ENCODE measurements at places on chromosomes 11 and 22. TPM values are rescaled to one million over a fixed set of nuclear protein-coding genes. Genes with fewer than 3 reads are reported as not detected.

- H3K4me1 ChIP-seq = peaks cover 11% of the 10 kb centered on the region
- peaks cover 15% of the 10 kb centered on the region for H3K36me3 ChIP-seq
- no peaks in the 10 kb centered on the region for H3K27me3 ChIP-seq
- no peak overlapping the region for H3K4me3 ChIP-seq
- peak; percentile 59 for DNase-seq
Measured at GRCh38 chr22:49789289-49790141, 38.2 kb downstream of the BRD1 start.

DNA sequence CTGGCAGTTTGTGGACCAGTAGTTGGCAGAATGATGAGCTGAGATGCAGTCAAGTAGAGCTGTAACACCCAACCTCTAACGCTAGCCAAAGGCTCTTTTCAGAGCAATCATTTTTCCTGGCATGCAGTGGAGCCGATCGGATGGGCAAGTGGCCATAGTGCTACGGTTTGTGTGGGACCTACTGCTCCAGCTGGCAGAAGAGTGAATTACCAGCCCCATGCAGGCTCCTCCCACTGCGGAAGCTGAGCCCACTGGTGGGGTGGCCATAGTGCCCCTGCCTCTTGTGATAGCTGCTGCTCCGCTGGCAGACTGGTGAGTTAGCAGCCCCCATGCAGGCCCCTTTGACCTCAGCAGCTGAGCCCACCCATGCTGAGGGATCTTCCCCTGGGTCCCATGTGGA, 27.0 kb upstream of the SC5D start:
- DNase-seq = no peak
- H3K4me3 ChIP-seq = no peak overlapping the region
- peaks cover 5% of the 10 kb centered on the region for H3K36me3 ChIP-seq
- H3K4me1 ChIP-seq = peaks cover 12% of the 10 kb centered on the region

- H3K36me3 ChIP-seq = no peaks in the 10 kb centered on the region
- peaks cover 6% of the 10 kb centered on the region for H3K4me1 ChIP-seq
- H3K4me3 ChIP-seq = no peak overlapping the region
- peaks cover 41% of the 10 kb centered on the region for H3K27me3 ChIP-seq
- H3K27ac ChIP-seq = no peak overlapping the region
Measured at GRCh38 chr22:36668854-36669253, 34.7 kb downstream of the CACNG2 start.

GRCh38 chr11:130102301-130103249, 32.9 kb downstream of the APLP2 start:
- no peak for DNase-seq
- H3K27me3 ChIP-seq = no peaks in the 10 kb centered on the region
- peak overlapping the region; percentile 6 for H3K4me3 ChIP-seq

DNA sequence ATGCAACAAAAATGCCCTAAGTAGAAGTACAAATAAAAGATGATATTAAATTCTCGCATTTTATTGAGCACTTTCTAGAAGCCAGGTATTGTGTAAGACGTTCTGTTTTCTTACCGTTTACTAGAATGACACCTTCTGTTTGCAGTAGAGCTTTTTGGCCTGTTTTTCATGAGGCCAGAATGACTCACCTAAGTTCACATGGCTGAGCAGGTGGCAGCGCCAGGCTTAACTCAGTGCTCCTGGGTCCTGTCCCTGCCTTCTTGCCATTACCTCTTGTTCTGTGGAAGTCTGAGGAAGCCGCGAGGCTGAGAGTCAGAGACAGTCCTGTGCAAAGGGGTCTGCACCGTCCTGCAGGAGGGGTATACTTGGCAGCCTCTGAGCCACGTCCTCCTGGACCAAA, 113.8 kb downstream of the ATXN10 start:
- H3K27ac ChIP-seq = peak overlapping the region; percentile 44
- H3K36me3 ChIP-seq = peaks cover 12% of the 10 kb centered on the region
- no peak for DNase-seq

GRCh38 chr11:96358321-96358720, 15.3 kb upstream of the MAML2 start:
- H3K4me1 ChIP-seq = peaks cover 4% of the 10 kb centered on the region
- DNase-seq = no peak
- H3K27ac ChIP-seq = no peak overlapping the region
- H3K4me3 ChIP-seq = no peak overlapping the region

DNA sequence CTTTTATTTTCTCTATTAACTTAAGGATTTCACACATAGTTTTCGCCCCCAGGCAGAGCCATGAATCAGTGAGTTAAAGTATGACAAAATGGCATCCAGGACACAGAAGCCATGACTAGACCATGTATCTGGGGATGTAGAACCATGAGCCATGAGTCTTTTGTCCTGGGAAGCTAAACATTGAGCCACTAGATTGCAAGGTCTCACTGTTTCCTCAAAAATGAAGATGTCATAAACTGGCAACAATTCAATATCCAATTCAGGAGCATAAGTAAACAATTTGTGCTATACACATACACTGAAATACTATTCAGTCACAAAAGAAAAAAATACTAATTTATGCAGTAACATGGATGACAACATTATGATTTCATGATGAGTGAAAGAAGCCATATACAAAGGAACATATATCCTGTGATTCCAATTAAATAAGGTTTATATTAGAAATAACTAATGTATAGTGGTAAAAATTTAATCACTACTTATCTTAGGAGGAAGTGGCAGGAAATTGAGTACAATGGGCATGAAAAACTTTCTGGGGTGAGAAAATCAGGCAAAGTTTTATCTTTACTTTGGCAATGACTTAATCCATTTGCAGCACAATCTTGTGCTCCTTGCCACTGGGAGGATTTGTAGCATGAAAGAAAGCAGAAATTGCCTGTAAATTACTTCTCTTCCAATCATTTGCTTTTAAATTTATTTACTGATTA, 28.5 kb upstream of the CARD16 start:
- no peak for DNase-seq
- no peak overlapping the region for H3K27ac ChIP-seq
- H3K4me1 ChIP-seq = no peaks in the 10 kb centered on the region
- H3K36me3 ChIP-seq = no peaks in the 10 kb centered on the region
- peaks cover 3% of the 10 kb centered on the region for H3K27me3 ChIP-seq

- H3K27ac ChIP-seq = no peak overlapping the region
- no peaks in the 10 kb centered on the region for H3K36me3 ChIP-seq
- peaks cover 7% of the 10 kb centered on the region for H3K4me1 ChIP-seq
- peaks cover 11% of the 10 kb centered on the region for H3K27me3 ChIP-seq
- no peak for DNase-seq
Measured at GRCh38 chr11:131510662-131511061, 140.2 kb downstream of the NTM start.

DNA sequence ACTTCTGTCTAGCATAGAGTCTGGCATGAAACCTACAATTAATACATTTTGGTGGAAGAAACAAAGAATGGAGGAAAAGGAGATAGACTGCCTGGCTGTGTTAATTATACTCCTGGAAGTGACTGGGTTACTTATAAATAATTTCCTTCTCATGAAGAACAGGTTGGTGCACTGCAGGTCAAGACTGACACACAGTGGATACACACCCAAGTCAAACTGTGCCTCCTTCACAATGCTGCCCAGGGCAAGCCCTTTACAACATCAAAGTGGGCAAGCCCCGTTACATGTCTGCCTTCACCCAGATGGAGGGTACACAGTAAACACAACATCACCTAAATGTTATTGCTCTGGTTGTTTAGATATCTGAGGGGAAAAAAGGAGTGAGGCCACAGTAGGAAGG, 83.7 kb upstream of the KCNA4 start:
- no peak overlapping the region for H3K4me3 ChIP-seq
- DNase-seq = no peak
- H3K4me1 ChIP-seq = no peaks in the 10 kb centered on the region
- no peak overlapping the region for H3K27ac ChIP-seq
- H3K36me3 ChIP-seq = no peaks in the 10 kb centered on the region
- H3K27me3 ChIP-seq = peaks cover 4% of the 10 kb centered on the region

DNA sequence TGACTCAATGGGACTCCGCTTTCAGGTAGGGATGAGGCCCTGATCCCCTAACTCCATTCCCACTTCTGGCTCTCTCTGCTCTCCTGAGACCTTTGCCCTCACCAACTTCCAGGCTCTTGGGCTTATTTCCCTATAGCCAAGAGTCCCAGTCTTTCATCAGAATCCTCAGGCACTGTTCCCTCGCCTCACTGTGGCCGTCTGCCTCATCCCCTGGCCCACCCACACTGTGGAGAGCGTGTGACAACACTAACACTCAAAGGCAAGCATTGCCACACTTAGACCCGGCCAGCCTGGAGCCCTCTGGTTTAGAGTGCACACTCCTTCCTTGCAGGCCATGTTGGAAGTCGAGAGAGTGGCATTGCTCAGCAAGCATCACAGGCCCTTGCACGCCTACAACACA, 27.0 kb downstream of the SERPINH1 start:
- H3K4me1 ChIP-seq = peaks cover 25% of the 10 kb centered on the region
- no peak overlapping the region for H3K4me3 ChIP-seq
- DNase-seq = no peak
- no peaks in the 10 kb centered on the region for H3K27me3 ChIP-seq
- H3K27ac ChIP-seq = no peak overlapping the region

DNA sequence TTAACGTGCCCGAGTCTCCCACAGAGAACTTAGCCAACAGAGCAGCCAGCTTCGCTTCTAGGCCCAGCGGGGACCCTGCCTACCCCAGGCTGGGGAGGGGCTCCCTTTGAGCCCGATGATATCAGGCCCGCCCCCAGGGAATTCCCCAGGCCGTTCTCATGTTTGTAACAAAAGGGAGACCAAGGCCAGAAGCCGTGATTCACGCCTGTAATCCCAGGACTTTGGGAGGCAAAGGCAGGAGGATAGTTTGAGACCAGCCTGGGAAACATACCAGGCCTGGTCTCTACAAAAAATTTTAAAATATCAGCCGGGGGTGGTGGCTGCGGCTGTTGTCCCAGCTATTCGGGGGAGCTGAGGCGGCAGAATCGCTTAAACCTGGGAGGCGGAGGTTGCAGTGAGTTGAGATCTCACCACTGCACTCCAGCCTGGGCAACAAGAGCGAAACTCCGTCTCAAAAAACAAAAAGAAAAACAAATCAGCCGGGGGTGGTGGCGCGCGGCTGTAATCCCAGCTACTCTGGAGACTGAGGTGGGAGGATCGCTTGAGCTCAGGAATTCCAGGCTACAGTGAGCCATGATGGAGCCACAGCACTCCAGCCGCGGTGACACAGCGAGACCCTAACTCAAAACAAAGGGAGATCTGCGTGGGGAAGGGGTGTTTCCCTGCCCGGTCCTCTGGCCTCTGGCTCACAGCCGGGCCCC, 1.7 kb downstream of the DRD4 start:
- DNase-seq = no peak
- H3K27me3 ChIP-seq = peaks cover 51% of the 10 kb centered on the region
- no peaks in the 10 kb centered on the region for H3K36me3 ChIP-seq
- H3K4me3 ChIP-seq = peak overlapping the region; percentile 74

GRCh38 chr22:44438481-44439131, 59.4 kb downstream of the RTL6 start:
- H3K4me1 ChIP-seq = peaks cover 22% of the 10 kb centered on the region
- H3K36me3 ChIP-seq = no peaks in the 10 kb centered on the region
- DNase-seq = no peak
- H3K4me3 ChIP-seq = no peak overlapping the region

- no peak overlapping the region for H3K4me3 ChIP-seq
- peaks cover 5% of the 10 kb centered on the region for H3K4me1 ChIP-seq
- DNase-seq = no peak
- no peaks in the 10 kb centered on the region for H3K36me3 ChIP-seq
- H3K27me3 ChIP-seq = peaks cover under 1% of the 10 kb centered on the region
Measured at GRCh38 chr11:75777461-75778110, 9.0 kb downstream of the DGAT2 start.

GRCh38 chr11:14972581-14973495, 687 bp upstream of the CALCA start:
- peaks cover 95% of the 10 kb centered on the region for H3K27me3 ChIP-seq
- no peaks in the 10 kb centered on the region for H3K36me3 ChIP-seq
- peak overlapping the region; percentile 9 for H3K27ac ChIP-seq
- peak overlapping the region; percentile 84 for H3K4me3 ChIP-seq
- DNase-seq = no peak
- peaks cover 16% of the 10 kb centered on the region for H3K4me1 ChIP-seq

GRCh38 chr11:119739021-119739703, 10.2 kb upstream of the NECTIN1 start:
- H3K27me3 ChIP-seq = peaks cover 46% of the 10 kb centered on the region
- peaks cover 11% of the 10 kb centered on the region for H3K4me1 ChIP-seq
- H3K4me3 ChIP-seq = no peak overlapping the region
- H3K36me3 ChIP-seq = no peaks in the 10 kb centered on the region
- no peak for DNase-seq
- no peak overlapping the region for H3K27ac ChIP-seq

GRCh38 chr11:76234416-76235232, 28.3 kb upstream of the WNT11 start:
- peaks cover 6% of the 10 kb centered on the region for H3K36me3 ChIP-seq
- peak overlapping the region; percentile 98 for H3K27ac ChIP-seq
- H3K27me3 ChIP-seq = peaks cover 12% of the 10 kb centered on the region

DNA sequence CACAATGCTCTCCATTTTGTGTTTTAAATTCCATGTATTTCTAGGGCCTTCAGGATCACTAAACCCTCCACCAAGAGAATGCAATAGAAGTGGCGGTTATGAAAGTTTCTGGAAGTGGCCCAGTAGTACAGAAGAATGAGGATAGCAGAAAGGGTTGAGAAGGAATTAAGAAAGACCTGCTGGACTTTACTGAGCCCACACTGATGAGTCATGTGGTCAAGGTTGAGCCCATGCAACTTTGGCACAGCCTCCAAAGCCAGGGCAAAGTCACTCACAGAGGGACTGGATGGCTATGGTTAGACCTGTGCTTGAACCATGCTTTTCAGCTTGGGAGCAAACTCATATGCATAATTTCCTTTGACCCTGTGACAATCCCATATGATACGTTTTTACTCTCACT, 102.9 kb upstream of the PLET1 start:
- no peak for DNase-seq
- no peaks in the 10 kb centered on the region for H3K36me3 ChIP-seq
- H3K27me3 ChIP-seq = peaks cover 15% of the 10 kb centered on the region
- H3K4me1 ChIP-seq = peaks cover 5% of the 10 kb centered on the region

DNA sequence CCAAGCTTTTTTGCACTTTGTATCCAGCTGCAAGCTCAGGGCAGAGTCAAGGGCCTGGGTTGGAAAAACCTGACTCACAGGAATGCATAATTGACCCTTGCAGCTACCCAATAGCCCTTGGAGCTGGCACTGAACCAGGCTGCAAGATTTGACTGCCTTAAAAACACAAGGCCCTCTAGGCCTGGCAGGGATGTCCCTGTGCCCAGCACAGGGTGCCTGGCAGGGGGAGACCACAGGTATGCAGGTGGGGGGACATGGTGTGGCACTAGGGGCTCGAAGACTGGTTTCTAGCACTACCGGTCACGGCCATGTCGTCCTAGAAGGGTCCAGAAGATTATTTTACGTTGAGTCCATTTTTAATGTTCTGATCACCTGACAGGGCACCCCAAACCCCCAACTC, 30.2 kb downstream of the SBF1 start:
- peaks cover 9% of the 10 kb centered on the region for H3K4me1 ChIP-seq
- H3K4me3 ChIP-seq = no peak overlapping the region
- peaks cover 5% of the 10 kb centered on the region for H3K36me3 ChIP-seq
- no peaks in the 10 kb centered on the region for H3K27me3 ChIP-seq
- DNase-seq = no peak

- H3K36me3 ChIP-seq = no peaks in the 10 kb centered on the region
- DNase-seq = no peak
- no peak overlapping the region for H3K4me3 ChIP-seq
- no peaks in the 10 kb centered on the region for H3K27me3 ChIP-seq
- peak overlapping the region; percentile 46 for H3K27ac ChIP-seq
- no peaks in the 10 kb centered on the region for H3K4me1 ChIP-seq
Measured at GRCh38 chr11:87832211-87832610, 343.0 kb downstream of the RAB38 start.

The NLRP14 gene
- 0.12 TPM for total RNA-seq

The TUB gene
- 28.8 TPM for total RNA-seq

The PGA5 gene
- total RNA-seq = 2.9 TPM

The FAM180B gene
- not detected for total RNA-seq

The SLC2A11 gene
- 32.1 TPM for total RNA-seq

The CABP4 gene
- not detected for total RNA-seq

The TMEM45B gene
- 28.2 TPM for total RNA-seq

The C11orf42 gene
- not detected for total RNA-seq

The CPT1B gene
- total RNA-seq = 68.4 TPM
